ENCODE measurements at places on chromosomes 2 and 18. TPM values are rescaled to one million over a fixed set of nuclear protein-coding genes. Genes with fewer than 3 reads are reported as not detected.

DNA sequence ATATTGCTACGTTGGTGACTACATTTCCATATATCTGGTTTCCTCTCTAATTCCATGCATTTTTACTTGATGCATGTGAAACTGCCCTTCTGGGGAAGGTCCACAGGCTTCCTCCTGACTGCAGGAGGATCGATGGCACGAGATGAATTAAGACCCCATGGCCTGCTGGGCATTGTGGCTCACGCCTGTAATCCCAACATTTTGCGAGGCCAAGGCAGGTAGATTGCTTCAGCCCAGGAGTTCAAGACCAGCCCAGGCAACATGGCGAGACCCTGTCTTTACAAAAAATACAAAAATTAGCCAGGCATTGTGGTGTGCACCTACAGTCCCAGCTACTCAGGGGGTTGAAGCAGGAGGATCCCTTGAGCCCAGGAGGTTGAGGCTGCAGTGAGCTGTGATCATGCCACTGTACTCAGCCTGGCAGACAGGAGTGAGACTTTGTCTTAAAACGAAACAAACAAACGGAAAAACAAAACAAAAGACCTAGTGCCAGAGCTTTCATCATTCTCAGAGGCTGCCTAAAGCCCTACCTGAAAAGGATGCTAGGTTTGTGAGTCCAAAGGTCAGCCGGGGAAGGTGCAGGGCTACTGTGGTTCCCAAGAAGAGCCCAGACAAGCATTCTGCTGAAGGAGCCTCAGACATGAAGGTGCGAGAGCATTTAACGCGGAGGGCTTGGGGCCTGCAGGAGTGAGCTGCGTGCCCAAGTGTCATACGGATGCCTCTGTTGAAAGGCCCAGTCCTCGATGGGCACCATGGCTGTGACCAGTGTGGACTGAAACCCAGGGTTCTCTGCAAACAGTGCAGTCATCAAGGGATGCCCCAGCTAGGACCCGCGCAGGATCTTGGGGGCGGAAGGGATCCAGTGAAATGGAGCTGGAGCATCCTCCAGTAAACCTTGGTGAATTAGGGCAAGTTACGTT, 21.6 kb downstream of the GPR55 start:
- no peak for DNase-seq

DNA sequence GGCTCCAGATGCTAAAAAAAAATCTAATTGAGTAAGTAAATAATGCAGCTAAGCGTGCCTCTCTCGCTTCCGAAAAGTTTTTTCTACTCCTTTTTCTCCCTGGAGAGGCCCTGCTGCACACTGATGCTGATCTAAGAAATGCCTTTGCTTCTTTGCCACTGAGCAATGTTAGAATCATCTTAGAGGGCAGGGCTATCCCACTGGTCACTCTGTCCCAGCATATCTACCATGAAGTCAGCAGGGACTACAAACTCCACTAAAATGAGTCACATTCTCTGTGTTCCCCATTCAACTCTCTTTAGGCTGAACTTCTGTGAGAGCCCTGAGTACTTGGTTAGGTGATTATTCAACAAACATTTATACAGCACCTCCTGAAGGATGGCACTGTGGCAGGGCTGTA, 127.6 kb upstream of the LYPD1 start:
- DNase-seq = no peak

DNA sequence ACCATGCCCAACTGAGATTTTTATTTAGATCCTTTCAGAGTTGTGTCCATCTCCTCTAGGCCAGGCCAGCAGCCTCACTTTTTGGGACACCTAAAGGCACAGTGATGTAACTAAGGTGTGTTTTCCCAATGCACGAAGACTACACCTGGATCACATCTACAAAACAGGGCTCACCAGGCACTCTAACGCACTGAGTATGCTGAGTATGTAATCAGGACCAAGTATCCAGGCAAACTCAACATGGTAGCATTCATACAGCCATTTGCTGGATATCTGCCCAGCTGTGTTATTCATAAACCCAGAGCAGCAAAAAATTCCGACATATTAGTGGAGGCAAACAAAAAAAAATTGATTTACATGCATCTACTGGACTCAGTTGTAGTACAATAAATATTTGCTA, 33.8 kb downstream of the LPIN2 start:
- no peak for DNase-seq

FBLN7 gene
- under 0.01 TPM for total RNA-seq

GRCh38 chr18:72768681-72769229, 99.0 kb downstream of the NETO1 start:
- no peak for DNase-seq

GRCh38 chr18:45782662-45783061, 42.8 kb upstream of the SIGLEC15 start:
- no peak for DNase-seq

DNA sequence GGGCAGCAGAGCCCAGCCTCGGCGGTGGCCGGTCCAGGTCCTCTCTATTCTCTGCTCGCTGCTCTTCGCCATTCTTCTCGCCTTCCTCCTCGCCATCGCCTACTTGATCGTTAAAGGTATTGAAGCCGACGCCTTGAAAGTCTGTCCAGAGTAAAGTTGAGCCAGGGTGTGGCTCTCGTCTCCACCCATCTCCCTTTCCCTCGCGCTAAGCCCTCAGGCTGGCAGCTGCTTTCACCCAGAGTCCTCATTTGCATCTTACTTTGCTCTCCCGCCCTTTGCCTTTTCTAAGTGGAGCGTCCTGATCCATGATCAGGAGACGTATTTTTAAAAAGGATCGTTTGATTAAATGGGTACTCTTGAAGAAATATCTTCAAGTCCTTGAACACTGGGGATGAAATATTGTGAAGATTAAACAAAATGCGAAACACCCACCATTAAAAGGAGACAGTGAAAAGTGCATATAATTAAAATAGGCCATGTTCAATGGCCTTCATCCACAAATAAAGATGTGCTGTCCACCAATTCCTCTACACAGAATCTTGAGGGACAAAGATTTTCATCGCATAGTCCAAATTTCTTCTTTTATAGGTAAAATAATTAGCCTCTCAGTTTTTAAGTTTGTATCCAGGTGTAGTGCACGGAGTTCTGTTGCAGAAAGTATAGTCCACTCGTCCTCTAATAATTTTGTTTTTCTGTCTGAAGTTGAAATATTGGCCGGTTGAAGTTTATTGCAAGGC, 657 bp downstream of the ARL6IP6 start:
- peak; percentile 31 for DNase-seq

GRCh38 chr18:74251297-74252038, 40.3 kb downstream of the CYB5A start:
- DNase-seq = peak; percentile 46

Measured in hematopoietic multipotent progenitor cell (in vitro differentiated cells).